G401 (cell line): ENCODE measurements at places on chromosomes 7 and 10.

GRCh38 chr10:58781873-58782488 is 269.3 kb downstream of the BICC1 start:
- peak; percentile 74 for DNase-seq

GRCh38 chr10:116627386-116627933 is 6.7 kb downstream of the PNLIPRP2 start:
- no peak for DNase-seq

DNA sequence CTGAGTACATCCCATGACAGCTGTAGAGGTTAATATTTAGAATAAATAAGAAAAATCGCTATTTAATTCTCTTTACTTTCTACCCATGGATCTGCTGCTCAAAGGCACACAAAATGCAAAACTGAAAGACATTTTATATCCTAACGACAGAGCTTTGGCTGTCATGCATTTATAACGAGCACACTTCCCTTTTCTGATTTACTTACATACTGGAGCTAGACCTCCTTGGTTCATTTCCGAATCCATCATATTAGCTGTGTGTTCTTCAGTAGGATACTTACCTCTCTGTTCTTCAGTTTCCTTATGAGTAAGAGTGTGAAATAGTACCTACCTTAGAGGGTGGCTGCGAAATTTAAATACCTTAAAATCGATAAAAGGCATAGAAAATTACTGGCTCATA is 10.9 kb downstream of the CALCR start:
- no peak for DNase-seq

DNA sequence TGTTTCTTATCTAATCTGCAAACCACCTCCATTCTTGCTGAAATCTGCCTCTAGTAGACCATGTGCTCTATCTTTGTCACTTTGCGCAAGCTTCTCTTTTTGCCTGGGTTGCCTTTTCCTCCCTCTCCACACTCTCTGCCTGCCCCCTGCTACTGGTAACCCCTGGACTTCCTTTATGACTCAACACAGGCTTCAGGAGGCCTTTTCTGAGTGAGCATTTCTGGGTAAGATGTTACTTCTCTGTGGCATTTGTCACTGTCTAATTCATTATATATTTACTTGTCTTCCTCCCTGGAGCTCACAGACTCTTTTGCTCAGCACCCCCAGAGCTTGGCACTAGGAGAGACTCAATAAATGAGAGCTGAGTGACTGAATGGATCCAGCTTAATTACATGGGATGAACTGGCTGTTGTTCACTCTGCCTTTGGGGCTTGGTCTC is 8.4 kb downstream of the GOLGA7B start:
- no peak for DNase-seq

DNA sequence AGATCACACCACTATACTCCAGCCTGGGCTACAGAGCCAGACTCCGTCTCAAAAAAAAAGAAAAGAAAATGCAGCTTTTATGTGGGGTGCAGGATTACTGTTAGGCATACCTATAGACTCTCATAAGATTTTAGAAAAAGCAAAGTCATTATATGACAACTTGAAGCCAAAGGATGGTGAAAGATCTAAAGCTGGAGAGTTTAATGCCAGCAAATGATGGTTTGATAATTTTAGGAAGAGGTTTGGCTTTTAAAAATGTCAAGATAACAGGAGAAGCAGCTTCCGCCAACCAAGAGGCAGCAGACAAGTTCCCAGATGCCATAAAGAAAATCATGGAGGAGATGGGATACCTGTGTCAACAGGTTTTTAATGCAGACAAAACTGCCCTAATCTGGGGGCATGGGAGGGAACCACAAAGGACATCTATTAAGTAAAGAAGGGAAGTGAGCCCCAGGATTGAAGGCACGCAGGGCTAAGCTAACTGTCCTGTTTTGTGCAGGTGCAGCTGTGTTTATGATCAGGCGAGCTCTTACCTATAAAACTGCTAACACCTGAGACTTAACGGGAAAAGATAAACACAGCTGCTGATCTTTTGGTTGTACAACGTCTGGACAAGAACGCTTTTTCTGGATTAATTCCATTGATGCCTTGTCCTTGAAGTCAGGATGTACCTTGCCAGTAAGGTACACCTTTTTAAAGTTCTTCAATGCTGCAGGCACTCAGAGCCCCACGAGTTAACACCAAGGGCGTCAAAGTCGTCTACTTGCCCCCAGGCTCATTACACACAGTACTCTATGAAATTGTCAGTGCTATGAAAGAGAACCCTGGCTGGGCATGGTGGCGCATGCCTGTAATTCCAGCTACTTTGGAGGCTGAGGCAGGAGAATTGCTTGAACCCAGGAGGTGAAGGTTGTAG is 10.5 kb upstream of the ANKRD61 start:
- no peak for DNase-seq

- no peak for DNase-seq
Measured at GRCh38 chr10:132847416-132847777, 61.5 kb upstream of the NKX6-2 start.

DNA sequence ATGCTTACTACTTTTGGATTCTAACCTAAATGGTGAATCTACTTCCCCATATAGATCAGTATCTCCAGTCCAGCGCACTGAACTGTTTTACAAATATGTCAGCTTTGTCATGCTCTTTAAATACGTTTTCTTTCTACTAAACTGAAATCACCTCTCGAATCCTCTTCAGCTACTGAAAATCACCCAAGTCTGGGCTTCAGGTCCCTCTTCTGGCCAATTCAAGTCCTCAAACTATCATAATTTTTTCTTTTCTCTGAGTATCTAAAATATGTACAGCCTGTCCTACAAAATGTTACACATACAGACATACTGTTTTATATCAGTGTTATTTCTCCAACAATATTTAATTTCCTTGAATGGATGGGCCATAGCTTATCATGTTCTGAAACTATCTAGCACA is 84.2 kb downstream of the CACNA2D1 start:
- no peak for DNase-seq

- no peak for DNase-seq
Measured at GRCh38 chr7:82672078-82672477, 228.5 kb upstream of the CACNA2D1 start.

GRCh38 chr10:72027498-72027897 is 60.9 kb downstream of the SPOCK2 start:
- no peak for DNase-seq
